SW 1271 (cell line): ENCODE measurements at places on chromosomes 3 and 15.

- no peak for DNase-seq
These were observed 66.6 kb upstream of the PAQR5 start for GRCh38 chr15:69232144-69232543.

GRCh38 chr15:63276342-63277037, 915 bp upstream of the APH1B start:
- DNase-seq = no peak

DNA sequence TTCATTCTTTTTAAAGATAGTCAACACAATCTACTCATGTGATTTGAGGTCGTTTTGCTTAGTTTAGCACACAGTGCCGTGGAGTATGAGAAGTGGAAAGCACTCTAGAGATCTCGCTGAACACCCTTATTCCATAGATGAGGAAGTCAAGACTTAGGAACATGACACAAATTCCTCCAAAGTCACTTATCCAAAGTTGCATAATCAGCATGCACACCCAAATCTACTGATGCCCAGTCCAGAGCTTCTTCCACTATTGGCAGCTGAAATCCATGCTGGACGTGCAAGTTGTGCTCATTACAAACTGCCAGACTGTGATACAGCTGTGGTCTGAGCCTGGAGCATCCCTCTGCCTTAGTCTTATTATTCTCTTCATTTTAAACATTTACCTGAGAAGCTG, 83.5 kb upstream of the ZNF280D start:
- DNase-seq = no peak

DNA sequence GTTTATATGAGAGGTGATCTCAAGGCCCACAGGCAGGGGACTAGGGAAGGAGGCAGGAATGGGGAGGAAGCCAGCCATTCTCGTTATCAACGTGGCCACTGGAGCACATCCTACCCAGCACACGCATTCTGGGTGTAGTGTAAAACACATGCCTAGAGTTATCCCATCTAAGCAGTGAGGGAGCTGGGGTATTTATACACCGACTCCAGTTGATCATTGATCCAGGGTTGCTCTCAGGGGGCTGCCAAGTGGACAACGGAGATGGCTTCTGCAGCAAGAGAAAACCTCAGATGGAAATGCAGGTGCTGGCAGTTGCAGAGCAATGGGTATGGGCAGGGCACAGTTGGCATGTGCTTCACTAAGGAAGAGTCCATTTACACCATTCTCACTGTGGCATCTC, 30.4 kb upstream of the SYNM start:
- no peak for DNase-seq

DNA sequence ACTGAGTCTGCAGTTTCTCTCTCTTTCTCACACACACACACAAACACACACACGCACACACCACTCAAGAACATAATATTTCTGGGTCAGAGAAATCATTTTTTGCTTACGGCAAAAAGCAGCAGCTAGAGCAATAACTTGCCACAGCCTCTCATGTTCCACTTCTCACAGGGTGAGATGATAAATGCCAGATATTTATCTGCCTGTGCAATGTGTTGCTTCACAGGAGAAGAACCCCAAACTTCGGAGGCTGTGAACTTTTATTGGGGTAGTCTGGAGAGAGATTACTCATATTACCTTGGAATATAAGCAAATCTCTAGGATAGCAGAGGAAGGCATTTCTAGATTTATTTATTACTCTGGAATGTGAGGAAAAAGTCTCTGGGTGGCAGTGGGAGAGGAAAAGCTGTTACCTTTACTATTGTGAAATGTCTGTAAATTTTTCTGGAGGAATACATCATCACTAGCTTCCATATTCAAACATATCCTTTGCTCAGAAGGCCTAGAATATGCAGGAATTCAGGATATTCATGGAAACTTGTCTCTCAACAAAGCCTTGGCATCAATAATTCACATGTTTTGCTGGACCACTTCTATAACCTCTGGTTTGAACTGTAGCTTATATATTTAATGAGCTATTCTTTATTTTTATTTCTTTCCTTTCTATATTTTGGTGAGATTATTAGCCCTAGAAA, 369.2 kb downstream of the NSUN3 start:
- DNase-seq = no peak

DNA sequence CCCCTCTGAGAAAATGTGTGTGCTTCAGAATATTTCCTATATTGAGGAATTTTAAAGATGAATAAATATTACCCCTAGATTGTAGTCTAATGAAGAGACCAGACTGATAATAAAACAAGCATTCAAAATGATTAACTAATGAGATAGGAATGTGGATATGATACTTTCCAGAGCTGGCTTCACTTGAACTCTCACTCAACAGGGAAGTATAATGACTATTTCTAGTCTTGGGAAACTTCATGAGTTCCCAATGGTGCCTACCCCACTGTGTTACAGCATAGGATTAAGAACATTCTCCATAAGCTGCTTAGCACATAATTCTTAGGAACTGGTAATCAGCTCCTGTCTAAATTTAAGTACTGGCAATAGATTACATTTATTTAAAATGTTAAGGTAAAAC, 261.5 kb upstream of the ZNF385D start:
- no peak for DNase-seq

GRCh38 chr15:73965094-73965757, 26.9 kb downstream of the STOML1 start:
- DNase-seq = no peak

GRCh38 chr15:62287066-62287857, 122.2 kb upstream of the C2CD4B start:
- DNase-seq = no peak

DNA sequence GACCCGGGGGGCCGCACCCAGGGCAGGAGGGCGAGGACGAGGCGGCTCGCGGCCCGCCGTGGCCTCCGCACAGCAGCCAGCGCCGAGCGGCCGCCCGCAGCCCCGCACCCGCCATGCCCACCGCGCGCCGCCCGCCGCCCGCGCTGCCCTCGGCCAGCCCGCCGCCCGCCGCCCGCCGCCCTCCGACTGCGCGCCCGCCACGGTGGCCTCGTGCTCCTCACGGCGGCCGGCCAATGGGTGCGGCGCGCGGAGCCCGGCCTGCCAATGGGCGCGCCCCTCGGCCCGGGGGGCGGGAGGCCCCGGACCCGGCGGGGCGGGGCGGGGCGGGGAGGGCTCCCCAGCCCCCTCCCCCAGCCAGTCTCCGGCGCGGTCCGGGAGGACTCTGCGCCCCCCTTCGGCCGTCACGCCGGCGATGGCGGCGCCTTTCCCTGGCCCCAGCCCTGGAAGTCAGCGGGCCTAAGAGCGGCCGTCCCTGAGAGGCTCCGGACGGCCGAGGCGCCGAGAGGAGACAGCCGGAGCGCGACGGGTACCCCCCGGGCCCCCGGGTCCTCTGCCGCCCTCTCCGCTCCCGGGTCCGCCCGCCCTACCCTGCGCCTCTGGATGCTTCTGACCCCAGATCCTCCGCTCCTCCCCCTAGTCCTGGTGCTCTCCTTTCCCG, at the start of gene NT5DC2:
TSS of gene NT5DC2 (minus strand) at position 235 of the 658 bp plus-strand sequence. CDS start at position 115, 120 bp downstream.
- peak; percentile 57 for DNase-seq

GRCh38 chr3:115469649-115470048, 153.7 kb upstream of the GAP43 start:
- DNase-seq = no peak

- no peak for DNase-seq
These were observed 304.6 kb upstream of the TBC1D5 start for GRCh38 chr3:18047052-18047451.

DNA sequence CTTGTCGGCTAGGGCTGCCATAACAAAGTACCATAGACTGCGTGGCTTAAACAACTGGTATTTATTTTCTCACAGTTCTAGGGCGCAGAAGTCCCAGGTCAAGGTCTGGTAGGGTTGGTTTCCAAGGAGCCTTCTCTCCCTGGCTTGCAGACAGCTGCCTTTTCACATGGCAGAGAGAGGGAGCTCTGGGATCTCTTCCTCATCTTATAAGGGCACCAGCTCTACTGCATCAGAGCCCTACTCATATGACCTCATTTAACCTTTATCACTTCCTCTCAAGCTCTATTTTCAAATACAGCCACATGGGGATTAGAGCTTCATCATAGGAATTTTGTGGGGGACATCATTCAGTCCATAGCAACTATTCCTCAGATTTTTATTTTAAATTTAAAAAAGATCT, 17.6 kb upstream of the PAQR9 start:
- no peak for DNase-seq

DNA sequence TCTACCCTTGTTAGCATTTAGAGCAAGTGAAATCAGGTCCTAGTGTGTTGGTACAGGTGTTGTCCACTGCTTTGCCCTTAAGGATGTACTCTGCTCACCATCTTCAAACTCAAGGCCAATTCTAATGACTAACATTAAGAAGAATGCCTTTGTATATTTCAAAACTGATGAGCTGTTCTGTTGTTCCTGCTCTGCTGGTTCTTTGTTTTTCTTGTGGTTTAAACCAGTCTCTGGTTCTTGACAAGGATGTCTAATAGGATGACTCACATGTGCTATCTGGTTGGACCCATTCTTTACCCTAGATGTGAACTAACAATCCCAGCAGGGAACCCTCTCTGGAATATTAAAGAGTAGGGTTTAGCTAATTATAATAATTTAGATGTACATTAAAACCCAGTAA, 17.3 kb downstream of the ABHD5 start:
- DNase-seq = peak; percentile 50

GRCh38 chr15:26177816-26178215, 314.7 kb upstream of the ATP10A start:
- DNase-seq = no peak

DNA sequence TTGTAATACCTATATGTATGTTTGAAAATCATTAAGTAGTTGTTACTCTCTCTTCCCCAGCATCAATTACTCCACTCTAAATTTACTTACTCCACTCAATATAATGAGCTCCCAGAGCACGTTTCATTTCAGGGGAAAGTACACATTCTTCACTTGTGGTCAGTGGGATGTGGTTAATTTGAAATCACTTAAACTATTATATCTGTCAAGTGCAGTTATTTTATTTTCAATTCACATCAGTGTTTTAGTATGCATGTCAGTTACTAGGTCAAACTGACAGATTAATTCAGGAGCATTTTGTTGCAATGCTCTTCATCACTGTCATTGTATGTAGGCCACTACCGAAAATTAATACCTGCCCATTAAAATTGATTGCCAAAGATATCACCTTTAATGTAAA, 376.1 kb downstream of the ZIC4 start:
- DNase-seq = no peak
